ENCODE measurements at places on chromosomes 7 and 10.

- DNase-seq: no peak
Measured at GRCh38 chr10:47261121-47261520, 38.9 kb upstream of the GDF10 start.

GRCh38 chr10:75552171-75552570 lies 120.7 kb downstream of the LRMDA start:
- DNase-seq: no peak

DNA sequence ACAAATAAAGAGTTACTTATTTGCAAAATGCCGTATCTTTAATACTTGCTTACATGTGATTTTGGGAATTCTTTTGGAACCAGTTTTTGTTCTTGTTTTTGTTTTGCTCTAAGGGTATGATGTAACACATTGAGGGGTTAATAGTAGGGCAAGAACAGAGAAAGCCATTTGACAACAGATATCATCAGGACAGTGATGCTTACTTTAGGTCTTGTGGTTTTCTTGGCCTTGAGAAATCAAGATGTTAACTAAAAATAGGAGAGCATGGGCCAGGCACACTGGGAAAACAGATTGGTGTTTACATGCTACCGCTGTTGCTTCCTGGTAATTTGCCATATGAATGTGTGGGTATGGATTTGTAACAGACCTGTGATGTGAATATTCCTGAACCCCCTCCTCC lies 3.7 kb downstream of the SAMD8 start:
- DNase-seq: no peak

DNA sequence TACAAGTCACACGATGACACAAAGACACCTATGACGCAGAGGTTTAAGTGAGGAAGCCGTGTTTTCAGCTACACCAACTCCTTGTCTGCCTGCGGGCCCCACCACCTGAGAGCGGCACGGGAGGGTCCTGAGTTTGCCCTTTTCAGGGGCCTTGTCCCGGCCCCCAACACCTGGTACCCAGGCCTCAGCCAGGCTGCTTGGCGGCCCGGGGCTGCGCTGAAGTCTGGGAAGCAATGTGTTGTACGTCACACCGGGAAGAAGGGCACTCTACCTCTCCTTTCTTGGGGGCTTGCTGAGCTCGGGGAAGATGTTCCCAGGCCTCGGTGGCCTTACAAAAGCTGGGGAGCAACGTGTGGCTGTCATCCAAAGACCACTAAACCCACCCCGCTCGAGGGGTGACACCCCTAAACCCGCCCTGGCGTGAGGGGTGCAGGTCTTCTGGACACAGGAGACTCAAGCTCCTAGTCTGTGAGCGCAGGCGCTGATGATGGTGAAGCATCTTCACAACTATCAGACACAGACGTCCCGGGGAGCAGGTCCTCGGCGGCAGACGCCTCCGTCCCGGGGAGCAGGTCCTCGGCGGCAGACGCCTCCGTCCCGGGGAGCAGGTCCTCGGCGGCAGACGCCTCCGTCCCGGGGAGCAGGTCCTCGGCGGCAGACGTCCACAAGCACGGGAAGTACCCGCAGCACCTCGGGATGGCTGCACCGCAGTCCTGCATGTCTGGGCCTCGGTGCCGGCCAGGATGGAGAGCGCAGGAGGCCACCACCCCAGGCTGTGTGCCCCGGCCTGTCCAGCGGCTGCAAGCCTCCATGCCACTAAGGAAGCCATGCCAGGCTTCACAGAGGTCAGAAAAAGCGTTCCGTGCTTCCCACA lies 15.4 kb downstream of the CFAP46 start:
- DNase-seq: no peak

- DNase-seq: no peak
Measured at GRCh38 chr10:99331207-99331803, 2.1 kb downstream of the CNNM1 start.

- DNase-seq: no peak
Measured at GRCh38 chr7:15236952-15237351, 324.9 kb downstream of the AGMO start.

- DNase-seq: no peak
Measured at GRCh38 chr7:47202146-47202783, 379.6 kb downstream of the TNS3 start.

- DNase-seq: no peak
Measured at GRCh38 chr7:142228537-142229104, 29.2 kb downstream of the PRSS58 start.

DNA sequence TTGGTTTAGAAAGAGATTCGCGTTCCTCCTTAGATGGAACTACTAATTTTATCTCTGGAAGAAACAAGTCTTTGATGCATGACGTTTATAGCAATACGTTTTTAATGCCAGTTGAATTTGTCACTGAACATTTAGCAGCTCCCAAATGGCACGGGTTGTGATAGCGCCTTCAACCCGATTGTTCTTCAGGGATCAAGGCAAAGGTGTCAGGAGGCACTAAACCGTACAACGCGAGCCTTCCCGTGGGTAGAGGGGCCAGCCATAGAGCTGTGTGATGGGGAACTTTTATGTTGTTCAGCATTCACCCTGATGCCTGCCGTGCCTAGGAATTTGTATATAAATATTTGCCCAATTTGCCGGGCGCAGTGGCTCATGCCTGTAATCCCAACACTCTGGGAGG lies 3.4 kb downstream of the GET4 start:
- no peak for DNase-seq

GRCh38 chr10:8438603-8439002 lies 384.1 kb downstream of the GATA3 start:
- DNase-seq: no peak

DNA sequence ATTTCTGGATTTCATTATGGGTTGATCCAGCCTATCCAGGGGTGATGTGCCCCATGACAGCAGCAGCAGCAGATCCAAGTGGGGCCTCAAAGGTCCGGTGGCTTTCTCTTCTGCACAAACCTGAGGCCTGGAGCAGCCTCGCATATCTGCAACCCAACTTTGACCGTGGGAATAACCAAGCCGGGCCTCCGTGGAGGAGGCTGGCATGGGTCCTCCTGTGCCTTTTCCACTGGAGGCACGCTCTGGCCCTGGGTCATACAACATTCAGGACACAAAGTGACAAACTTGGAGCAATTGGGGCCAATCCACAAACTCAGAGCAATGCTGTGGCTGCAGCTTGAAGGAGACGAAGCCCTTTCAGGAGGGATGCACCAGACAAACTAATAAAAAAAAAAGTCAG lies 330.0 kb upstream of the MKI67 start:
- no peak for DNase-seq
